Pancreas (tissue), 10 donors: ENCODE measurements at places on chromosomes 3 and 15. TPM values are rescaled to one million over a fixed set of nuclear protein-coding genes. Genes with fewer than 3 reads are reported as not detected.

UQCC5 gene
- total RNA-seq, result 5.4 TPM

ZXDC gene
- total RNA-seq, result 19.4 TPM

SKOR1 gene
- total RNA-seq, result 0.09 TPM

PSTPIP1 gene
- 3.1 TPM for total RNA-seq

PPP1R14D gene
- not detected for total RNA-seq

PCBP4 gene
- 19.1 TPM for total RNA-seq
